ENCODE measurements at places on chromosomes 3 and 15.
A peak's percentile ranks its signal among the peaks of the same experiment; 100 is the strongest.

DNA sequence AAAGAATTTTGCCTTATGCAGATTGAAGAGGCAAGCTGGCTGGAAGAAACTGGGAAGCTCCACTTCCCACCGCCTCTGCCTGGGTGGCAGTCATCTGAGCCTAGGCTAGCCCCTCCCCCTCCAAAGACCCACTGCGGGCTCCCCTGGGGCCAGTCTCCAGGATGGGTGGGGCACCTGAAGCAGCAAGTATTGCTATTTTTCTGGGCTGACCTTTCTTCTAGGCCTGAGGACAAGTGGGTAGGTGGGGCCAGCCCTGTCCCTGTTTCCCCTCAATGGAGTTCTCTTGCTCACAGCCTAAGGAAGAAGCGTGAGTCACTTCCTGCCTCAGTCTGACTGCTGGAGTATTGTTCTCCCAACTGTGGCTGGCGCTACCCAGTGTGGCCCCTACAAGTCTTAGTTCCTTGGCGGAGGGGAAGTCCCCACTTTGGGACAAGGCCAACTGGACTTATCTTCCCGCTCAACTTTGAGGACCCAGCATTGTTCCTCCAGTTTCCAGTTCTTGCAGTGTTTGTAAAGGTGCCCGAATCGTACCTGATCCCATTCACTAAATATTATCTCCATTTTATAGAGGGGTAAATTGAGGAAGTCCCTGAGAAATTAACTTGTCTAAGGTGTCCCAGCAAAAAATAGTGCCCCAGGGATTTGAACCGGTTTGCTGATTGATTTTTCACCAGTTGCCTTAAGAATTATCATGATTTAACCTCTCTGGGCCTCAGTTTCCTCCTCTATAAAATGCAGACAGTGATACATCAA, 1.4 kb downstream of the FURIN start:
- peak; percentile 41 for DNase-seq

- DNase-seq, result no peak
Observed at GRCh38 chr3:10116928-10117327, 1.5 kb downstream of the BRK1 start.

DNA sequence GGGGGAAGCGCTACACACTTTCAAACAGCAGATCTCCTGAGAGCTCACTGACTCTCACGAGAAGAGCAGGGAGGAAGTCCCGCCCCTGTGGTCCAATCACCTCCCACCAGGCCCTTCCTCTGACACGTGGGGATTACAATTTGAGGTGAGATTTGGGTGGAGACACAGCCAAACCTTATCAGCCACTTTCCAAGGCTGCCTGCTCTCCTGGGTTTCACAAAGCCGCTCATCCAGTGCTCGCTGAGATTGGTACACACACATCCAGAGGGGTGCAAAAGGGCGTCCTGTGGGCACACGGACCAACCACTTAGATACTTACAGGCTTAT, 23.1 kb downstream of the XXYLT1 start:
- no peak for DNase-seq

DNA sequence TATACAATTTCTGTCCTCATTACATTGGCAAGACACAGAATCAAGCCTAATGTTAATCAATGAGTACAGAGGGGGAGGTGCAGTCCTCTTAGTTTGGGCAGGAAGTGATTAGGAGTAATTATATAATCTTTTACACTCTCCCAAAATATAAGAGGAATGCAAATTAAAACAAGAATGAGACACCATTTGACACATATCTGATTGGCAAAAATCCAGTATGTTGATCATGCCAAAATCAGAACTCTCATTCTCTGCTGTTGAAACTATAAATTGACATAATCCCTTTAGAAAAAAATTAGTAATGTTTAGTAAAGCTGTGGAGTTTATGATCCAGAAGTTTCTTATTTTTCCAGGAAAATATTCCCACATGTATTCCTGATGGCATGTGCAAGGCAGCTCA, 373.4 kb downstream of the EPHA6 start:
- DNase-seq, result no peak

DNA sequence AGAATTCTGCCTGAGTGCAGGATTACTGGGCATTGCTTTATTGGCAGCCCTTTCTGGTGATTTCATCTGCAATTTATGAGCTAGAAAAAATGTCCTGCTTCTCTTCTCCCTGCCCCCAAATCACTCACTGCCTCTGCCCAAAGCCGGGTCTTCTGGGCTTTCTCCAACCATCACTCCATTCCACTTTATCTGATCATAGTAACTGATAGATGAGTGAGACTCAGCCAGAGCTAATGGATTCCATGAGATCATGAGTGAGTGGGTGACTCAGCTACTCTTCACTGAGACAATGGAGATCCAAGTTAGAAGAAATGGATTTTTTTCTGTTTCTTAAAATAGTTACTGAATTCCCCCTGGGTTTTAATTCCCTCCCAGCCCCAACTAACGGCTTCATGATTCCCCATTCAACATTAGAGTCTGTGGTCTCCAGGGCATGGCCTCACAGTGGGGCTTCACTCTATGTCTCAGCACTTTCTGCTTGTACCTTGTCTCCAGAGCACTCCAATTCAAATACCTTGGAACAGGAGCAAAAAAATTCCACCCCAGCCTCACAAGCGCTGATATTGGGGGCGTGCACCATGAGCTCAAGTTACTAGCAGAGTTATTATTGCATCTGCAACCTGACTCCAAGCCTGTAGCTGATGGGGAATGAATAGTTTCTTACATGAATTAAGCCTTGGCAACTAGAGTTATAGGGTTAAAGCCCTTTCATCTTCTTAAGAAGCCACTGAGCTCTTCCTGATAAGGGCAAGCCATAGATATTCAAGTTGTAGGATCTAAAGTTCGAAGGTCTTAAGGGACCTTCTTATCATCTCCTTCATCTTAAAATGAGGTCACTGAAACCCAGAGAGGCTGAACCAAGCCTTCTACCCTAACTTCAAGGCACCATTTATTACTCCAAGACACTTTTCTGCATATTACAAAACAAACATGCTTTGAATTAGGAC, 85.9 kb downstream of the AGBL1 start:
- no peak for DNase-seq

DNA sequence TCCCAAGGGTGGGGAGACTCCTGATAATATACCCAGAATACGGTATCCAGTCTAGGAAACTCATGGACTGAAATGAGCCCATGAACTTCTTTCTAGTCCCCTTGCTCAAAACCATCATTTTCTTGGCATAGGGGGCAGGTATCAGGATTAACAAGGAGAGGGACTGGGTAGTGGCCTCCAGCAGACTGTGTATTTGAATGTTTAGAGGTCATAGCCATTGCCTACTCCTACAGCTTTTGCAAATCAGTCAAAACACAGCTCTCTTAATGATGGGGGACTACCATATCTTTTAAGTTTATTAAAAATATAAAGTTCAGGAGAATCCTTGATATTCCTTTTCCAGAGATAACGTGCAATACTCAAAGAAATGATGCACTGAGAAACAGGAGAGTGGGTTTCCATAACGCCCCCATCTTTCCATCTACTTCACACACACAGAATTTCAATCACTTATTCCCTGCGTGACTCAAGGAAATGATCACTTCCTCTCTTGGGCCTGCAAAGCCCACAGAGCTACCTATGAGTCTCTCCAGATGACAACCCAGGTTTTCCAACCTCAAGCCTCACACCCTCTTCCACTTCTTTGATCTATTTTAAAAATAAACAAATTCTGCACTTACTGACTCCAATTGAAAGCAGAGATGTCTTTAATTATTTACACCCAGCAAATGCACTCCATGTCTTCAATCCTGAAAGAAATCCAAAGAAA, 584.0 kb upstream of the LMCD1 start:
- DNase-seq, result peak; percentile 2

GRCh38 chr15:73997986-73998385, 3.5 kb downstream of the PML start:
- no peak for DNase-seq

DNA sequence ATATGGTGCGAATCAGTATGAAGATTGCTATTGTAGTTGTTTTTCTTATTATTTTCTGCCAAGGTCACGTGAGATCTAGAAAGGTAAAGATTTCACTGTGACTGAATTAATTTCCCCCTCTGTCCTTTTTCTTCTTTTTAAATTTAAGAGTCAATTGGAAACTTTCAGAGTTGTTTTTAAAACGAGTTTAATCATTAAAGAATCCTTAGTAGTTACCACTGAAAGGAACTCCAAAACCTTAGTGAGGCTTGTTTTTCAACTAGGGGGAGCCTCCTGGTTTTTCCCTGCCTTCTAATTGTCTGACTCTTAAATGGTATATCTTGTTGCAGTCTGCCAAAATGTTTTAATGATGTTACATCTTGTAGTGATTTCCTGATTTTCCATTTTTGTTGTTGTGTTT, 17.6 kb downstream of the P2RY12 start:
- no peak for DNase-seq

DNA sequence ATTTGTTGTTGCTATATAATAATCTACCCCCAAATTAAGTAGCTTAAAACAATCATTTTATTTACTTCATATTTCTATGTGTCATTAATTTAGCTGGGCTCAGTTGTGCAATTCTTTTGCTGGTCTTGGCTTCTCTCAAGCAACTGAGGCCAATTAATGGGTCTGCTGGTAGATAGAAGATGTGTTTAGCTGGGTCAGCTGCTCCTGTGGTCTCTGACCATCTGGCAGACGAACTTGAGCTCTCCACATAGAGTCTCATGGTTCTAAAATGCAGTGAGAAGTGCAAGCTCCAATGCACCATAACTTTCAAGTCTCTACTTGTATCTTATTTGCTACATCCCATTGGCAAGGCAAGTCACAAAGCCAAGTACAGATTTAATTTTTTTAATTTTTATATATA, 515.6 kb downstream of the ZIC1 start:
- no peak for DNase-seq

GRCh38 chr3:155420881-155421486, 127.5 kb upstream of the STRIT1 start:
- no peak for DNase-seq

GRCh38 chr3:140363801-140364200, 314.1 kb upstream of the TRIM42 start:
- DNase-seq, result no peak

DNA sequence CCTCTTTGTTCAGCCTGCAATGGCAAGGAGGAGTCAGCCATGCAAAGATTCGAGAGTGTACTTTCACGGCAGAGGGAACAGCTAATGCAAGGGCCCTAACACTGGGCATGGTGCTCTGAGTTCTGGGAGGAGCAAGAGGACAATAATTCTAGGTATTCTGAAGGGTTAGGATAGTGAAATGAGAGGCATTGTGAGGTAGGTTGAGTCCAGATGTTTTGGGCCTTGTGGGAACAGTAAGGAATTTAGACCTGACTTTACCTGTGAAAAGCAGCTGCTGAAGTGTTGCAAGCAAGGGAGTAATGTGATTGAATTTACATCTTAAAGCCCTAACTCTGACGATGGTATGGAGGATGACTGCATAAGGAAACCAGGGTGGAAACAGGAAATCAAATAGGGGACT, 211.6 kb downstream of the CNTN3 start:
- no peak for DNase-seq

GRCh38 chr3:145882436-145882835, 278.5 kb downstream of the PLOD2 start:
- no peak for DNase-seq

DNA sequence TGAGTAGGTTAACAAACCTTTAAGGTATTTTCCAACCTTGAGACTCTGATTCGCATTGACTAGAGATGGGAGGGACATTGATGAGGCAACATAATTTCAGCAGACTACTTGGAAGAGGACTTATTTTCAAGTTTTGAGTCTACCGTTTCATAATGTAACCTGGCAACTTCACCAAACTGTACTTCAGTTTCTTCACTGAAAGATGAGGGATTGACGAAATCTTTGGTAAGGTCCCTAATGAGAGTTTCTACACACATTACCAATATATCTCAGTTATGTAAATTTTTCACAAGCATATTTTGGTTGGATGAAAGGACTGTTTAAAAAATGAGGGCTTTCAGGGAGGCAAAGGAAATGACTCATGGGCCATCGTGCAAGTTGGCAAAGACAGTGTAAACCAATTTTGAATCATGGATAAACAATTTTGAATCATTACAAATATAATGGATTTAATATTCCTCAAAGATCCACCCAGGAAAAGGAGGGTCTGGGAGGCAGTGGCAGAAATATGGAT, 28.7 kb upstream of the SEMA6D start:
- no peak for DNase-seq

GRCh38 chr3:133301731-133302130, 98.1 kb upstream of the BFSP2 start:
- no peak for DNase-seq

DNA sequence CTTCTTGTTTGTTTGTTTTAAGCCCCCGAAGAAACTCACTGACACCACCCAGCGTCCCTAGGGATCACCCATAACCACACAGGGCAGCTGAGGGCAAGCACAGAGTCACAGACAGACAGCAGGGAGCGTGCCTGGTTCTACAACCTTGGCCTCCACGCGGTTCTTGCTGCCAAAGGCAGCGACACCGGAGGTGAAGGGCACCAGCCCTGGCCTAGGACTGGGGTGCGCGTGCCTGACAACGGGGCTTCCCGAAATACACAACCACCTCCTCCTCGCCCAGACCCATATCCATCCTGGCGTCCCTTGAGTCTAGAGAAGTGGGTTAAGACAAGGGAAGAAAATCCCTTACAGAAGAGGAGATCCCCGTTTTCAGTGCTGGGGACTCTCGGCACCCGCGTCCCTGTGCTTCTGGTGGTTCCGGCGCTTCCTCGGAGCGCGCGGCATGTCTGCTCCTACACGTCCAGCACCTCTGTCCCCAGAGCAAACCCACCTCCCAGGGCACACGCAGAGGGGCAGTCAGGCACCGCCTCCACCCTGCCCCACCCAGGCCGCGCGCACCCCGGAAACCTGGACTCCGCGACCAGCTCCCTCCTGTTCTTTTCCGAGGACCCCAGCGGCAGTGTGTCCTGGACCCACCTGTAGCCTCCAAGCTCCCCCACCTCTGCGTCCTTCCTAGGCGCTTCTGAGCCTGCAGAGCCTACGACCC, 911 bp downstream of the RFTN1 start:
- DNase-seq, result peak; percentile 53

- DNase-seq, result no peak
Observed at GRCh38 chr3:112463250-112463649, 36.0 kb downstream of the BTLA start.

DNA sequence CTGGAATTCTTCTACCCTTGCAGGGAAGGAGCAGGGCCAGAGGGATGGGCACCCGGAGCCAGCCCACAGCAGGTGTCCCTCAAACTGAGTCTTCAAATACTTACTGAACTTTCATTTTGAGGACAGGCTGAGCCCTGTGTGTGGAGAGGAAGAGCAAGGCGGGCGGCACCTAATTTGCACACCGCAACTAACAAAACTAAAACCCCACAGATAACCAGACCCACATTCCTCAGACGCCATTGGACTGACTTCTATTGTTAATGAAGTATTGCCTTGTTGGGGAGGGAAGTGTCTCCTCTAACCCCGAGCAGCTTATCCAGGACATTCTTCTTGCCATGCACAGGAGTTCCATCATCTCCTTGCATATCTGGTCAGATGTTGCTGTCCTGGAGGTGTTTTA, 105.2 kb upstream of the NR2E3 start:
- no peak for DNase-seq

- DNase-seq, result no peak
Observed at GRCh38 chr15:31447931-31448634, 121.4 kb downstream of the KLF13 start.

GRCh38 chr3:50455161-50456018, 48.0 kb downstream of the CACNA2D2 start:
- no peak for DNase-seq

Measured in stimulated activated CD4-positive, alpha-beta T cell treated with anti-CD3 and anti-CD28 coated beads, Interleukin-4, amount 100 ng/mL, for 1 hour (primary cell).